ENCODE measurements at places on chromosomes 7 and 10. TPM values are rescaled to one million over a fixed set of nuclear protein-coding genes. Genes with fewer than 3 reads are reported as not detected.

The CHPF2 gene
- total RNA-seq: 32.0 TPM

The WIPF3 gene
- total RNA-seq: not detected

The SVIL gene
- total RNA-seq: 23.7 TPM

The LRRC4 gene
- not detected for total RNA-seq

The LIPF gene
- not detected for total RNA-seq

The FAM24B gene
- total RNA-seq: 5.9 TPM

The HERC4 gene
- total RNA-seq: 41.2 TPM

The NUTM2E gene
- total RNA-seq: not detected

The EBF3 gene
- 2.5 TPM for total RNA-seq

The TMEM130 gene
- total RNA-seq: 0.12 TPM

The ITIH5 gene
- 7.6 TPM for total RNA-seq

The UFSP1 gene
- total RNA-seq: 2.7 TPM

The CC2D2B gene
- not detected for total RNA-seq

The MBL2 gene
- not detected for total RNA-seq

The GPR22 gene
- total RNA-seq: not detected

The VWA2 gene
- total RNA-seq: not detected

The ASB4 gene
- total RNA-seq: 0.12 TPM

The PLXDC2 gene
- 0.24 TPM for total RNA-seq

The ATAD1 gene
- not detected for total RNA-seq

The CHAT gene
- total RNA-seq: not detected

The MEIG1 gene
- not detected for total RNA-seq

The SOSTDC1 gene
- total RNA-seq: 0.10 TPM

The OLAH gene
- not detected for total RNA-seq

The CBX3 gene
- total RNA-seq: 427 TPM

The LIPK gene
- total RNA-seq: not detected

The GIMAP7 gene
- not detected for total RNA-seq

The SEMA3D gene
- total RNA-seq: 2.4 TPM

The AMPH gene
- 1.7 TPM for total RNA-seq

The NCF1 gene
- not detected for total RNA-seq

The OR2F1 gene
- not detected for total RNA-seq

The SFRP4 gene
- total RNA-seq: 0.10 TPM

The GATA3 gene
- total RNA-seq: 2.5 TPM

The HEPACAM2 gene
- not detected for total RNA-seq

The TMEM184A gene
- total RNA-seq: 0.10 TPM

The PLEKHS1 gene
- total RNA-seq: 0.84 TPM

The DOCK1 gene
- total RNA-seq: 17.4 TPM

The DGKB gene
- not detected for total RNA-seq

The PNLIPRP2 gene
- total RNA-seq: not detected

The HABP2 gene
- total RNA-seq: not detected

The AVPI1 gene
- 7.6 TPM for total RNA-seq

The ADCYAP1R1 gene
- not detected for total RNA-seq

Data from RPMI7951 (cell line).